ENCODE measurements at places on chromosomes 1 and 21. TPM values are rescaled to one million over a fixed set of nuclear protein-coding genes. Genes with fewer than 3 reads are reported as not detected.

The MOB3C gene
- total RNA-seq = 29.6 TPM

- H3K4me1 ChIP-seq = no peaks in the 10 kb centered on the region
- H3K36me3 ChIP-seq = no peaks in the 10 kb centered on the region
- no peaks in the 10 kb centered on the region for H3K27me3 ChIP-seq
These were observed 214.6 kb upstream of the NFIA start for GRCh38 chr1:60867782-60868181.

- H3K4me1 ChIP-seq = no peaks in the 10 kb centered on the region
- no peak overlapping the region for H3K27ac ChIP-seq
- no peak for DNase-seq
These were observed 20.8 kb upstream of the TSNAX start for GRCh38 chr1:231507476-231508355.

DNA sequence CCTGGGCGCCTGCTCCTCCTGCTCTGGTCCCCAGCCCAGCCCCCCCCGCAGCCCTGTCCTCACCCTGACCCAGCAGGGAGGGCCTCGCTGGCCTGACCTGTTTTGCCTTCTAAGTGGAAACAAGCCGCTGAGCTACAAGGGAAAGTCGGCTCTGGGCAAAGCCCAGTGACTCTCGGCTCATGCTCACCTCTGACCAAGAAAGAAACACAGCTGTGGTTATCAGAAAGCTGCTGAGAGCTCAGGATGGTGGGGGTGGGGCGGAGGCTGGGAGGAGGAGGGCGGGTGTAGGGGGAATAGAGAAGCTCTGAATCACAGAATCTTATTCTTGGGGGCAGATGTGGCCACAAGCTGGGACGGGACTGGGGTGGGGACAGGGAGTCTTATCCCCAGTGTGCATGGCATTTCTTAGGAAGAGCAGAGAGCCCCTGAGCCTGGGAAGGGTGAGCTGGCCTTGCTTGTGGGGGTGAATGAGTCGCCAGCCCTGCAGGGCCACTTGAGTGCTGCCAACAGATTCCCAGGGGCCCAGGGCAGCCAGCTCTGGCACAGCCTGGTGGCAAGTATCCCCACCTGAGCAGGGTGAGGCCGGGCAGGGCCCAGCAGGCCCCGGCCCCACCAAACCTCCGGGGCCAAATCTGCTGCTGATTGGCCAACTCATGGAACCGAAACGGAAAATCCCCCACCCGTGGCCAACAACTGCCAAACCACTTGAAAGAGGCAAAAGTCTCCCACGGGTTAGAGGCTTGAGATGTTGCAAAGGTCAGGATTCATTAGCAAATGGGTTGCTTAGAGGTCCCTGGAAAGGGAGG lies 120.6 kb downstream of the SPSB1 start:
- H3K36me3 ChIP-seq = no peaks in the 10 kb centered on the region
- H3K4me1 ChIP-seq = peaks cover 37% of the 10 kb centered on the region
- peak; percentile 30 for DNase-seq
- no peaks in the 10 kb centered on the region for H3K27me3 ChIP-seq
- no peak overlapping the region for H3K27ac ChIP-seq
- H3K4me3 ChIP-seq = no peak overlapping the region

DNA sequence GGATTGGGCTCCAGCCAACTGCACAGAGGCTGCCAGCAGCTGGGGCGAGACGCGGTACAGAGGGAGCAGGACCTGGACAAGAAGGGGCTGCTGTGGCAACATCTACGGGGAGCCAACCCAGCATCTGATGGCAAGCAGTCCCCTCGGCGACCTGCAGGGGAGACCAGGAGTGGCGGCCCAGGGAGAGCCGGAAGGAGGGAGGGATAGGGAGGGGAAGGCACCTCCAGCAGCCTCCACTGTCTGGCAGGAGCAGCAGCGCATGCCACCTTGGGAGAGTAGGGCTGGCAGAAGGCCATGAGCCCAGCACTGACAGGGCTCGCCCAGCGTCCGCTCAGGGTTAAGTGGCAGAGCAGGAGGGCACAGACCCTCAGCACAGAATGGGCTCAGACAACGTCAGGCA lies 17.3 kb downstream of the CHD5 start:
- H3K4me1 ChIP-seq = no peaks in the 10 kb centered on the region
- H3K4me3 ChIP-seq = no peak overlapping the region
- no peak for DNase-seq
- H3K27ac ChIP-seq = no peak overlapping the region
- no peaks in the 10 kb centered on the region for H3K36me3 ChIP-seq

GRCh38 chr1:203464226-203464625 lies 11.4 kb upstream of the PRELP start:
- H3K4me3 ChIP-seq = no peak overlapping the region
- H3K27me3 ChIP-seq = no peaks in the 10 kb centered on the region

All from T-cell (primary cell).